Activated naive CD4-positive, alpha-beta T cell (primary cell): ENCODE measurements at places on chromosomes 7 and 10.

- DNase-seq: no peak
Measured at GRCh38 chr10:71462062-71462935, 65.6 kb downstream of the CDH23 start.

DNA sequence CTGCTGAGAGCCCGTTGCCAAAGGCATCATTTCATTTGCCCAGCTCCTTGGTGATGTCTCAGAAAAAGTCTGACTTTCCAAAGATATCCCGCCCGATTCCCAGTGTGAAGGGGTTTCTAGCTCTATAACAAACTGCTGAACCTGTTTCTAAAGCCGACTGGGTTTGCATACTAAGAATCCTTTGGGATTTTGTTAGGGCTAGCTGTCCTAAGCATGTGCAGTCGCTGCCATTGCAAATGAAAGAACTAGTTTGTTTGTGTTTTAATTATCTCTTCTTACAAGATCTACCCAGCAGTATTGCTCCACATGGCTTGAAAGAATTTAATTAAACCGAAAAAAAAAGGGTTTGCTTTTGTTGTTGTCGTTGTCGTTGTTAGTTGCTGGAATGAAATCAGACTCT is 476.6 kb downstream of the GATA3 start:
- no peak for DNase-seq

DNA sequence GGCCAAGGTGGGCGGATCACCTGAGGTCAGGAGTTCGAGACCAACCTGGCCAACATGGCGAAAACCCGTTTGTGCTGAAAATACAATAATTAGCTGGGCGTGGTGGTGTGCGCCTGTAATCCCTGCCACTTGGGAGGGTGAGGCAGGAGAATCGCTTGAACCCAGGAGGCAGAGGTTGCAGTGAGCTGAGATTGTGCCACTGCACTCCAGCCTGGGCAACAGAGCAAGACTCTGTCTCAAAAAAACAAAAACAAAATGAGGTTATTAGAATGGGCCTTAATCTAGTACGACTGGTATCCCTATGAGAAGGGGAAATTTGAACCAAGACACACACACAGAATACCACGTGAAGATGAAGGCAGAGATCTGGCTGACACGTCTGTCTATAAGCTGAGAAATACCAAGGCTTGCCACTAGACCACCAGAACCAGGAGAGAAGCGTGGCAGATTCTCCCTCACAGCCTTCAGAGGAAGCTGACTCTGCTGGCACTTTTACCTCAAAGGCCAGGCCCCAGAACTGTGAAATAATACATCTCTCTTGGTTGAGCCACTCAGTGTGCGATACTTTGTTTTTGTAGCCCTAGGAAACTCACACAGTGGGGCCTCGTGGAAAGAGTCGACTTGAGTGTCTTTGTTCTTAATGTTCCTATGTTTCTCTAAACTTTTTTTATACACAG is 59.6 kb downstream of the TMEM209 start:
- DNase-seq: no peak

DNA sequence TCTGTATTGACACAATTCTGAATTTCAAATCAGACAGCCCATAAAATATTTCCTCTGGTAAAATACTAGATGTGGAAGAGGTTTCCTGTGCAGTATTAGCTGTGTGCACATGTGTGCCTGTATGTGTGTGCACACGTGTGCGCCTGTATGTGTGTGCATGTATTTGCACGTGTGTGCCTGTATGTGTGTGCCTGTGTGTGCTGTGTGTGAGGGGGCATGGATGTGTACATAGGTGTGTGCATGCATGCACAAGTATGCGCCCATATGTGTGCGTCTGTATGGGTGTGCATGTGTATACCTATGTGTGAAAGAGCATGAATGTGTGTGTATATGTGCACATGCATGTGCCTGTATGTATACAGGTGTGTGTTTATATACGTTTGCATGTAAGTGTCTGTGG is 191.4 kb downstream of the KLF6 start:
- DNase-seq: no peak

- DNase-seq: no peak
Measured at GRCh38 chr10:86876748-86877147, 80.7 kb downstream of the MMRN2 start.

DNA sequence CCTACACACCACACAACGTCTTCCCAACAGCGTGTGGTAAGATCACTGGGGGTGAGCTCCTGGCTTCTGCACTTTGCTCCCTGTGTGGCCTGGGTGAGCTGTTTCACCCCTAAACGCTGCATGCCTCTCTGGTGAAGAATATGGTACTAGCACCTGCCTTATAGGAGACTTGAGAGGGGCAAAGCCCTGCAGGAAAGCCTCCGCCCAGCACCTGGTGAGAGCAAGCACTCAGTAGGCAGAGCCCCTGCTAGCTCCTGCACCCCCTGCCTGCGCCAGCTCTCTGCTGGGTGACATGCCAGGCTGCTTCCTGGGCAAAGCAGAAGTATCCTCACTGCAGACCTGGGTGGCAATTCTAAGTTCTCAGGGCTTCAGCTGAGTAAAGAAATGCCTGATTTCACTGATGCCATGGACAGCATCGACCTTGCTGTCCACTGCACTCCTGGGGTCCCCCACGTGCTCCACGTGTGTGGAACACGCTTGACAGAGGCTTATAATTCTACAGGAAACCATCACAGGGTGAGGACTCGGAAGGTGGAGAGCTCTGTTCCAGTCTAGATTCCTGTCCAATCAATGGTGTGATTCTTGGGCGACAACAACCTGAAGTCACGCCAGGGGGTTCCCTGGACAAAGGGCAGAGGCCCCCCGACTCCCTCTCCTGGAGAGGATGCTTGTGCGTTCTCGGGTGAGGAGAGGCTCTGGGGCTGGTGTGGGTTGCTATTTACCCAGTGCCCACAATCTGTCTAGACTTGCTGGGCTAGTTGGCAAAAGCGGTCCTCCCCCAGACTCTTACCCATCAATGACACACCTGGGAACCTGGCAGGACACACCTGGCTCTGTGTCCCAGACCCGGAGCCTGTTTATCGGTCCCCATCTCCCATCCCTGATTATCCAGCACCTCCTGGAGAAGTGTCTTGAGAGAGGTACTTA is 5.0 kb upstream of the CALML5 start:
- no peak for DNase-seq

- no peak for DNase-seq
Measured at GRCh38 chr7:141281311-141281710, 207.4 kb downstream of the TMEM178B start.

DNA sequence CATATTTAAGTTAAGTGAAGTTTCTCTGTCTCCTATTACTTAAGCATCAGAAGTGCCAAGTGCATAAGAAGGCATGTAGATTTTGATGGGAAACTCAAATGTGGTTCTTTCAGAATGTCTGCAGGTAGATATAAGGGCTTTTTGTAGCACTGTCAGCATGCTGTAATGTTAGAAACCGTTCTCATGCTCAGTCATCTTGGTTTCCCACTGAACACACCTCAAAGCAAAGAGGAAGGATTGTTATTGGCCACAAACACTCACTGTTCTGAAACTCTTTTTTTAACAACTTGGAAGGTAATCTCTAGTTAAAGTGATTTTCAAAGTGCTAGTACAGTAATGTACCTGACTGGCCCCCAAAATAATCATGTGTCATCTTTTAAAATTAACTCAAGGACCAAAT is 126.0 kb downstream of the AASS start:
- no peak for DNase-seq

GRCh38 chr7:29386196-29386765 is 177.4 kb upstream of the PRR15 start:
- no peak for DNase-seq

GRCh38 chr10:21403256-21404015 is 122.0 kb downstream of the SKIDA1 start:
- DNase-seq: no peak

GRCh38 chr7:142420554-142421362 is 162.9 kb upstream of the PRSS58 start:
- DNase-seq: no peak

GRCh38 chr7:148503900-148504487 is 86.6 kb upstream of the C7orf33 start:
- DNase-seq: no peak

DNA sequence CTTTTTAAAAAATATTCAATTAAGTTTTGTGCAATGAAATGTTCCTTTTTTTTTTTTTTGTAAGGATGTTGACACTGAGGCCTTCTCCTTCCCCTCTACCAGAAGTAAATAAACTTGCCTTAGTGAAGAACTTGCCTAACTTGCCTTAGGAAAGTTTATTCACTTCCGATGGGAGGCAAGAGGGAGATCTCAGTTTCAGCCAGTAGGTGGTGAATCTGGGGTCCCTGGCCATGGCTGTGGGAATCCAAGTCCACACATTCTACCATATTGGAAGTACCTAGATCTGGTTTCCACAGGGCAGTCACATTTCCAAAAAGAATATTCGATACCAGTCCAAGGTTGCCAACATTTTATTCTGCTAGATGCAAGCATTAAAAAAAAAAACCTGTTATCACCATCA is 270.9 kb downstream of the CCSER2 start:
- no peak for DNase-seq

DNA sequence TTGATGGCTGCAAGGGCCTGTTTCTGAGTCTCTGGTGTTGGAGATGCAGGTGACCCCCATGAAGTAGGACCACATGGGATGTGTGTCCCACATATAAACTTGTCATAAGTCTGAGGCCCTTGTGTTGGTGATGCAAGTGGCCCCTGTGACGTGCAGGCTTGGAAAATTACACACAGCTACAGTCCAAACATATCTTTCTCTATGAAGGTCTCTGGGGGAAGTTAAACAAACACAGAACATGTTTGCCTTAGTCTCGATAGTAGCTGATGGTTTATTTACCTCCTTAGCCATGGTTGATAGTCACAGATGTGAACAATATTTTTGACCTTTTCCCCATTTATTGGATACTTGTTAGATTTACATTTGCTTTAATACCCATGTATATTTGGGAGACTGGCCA is 64.7 kb downstream of the ADCY1 start:
- no peak for DNase-seq

GRCh38 chr10:86899670-86900276 is 57.6 kb downstream of the MMRN2 start:
- DNase-seq: peak; percentile 0

GRCh38 chr7:50149369-50149768 is 56.3 kb upstream of the ZPBP start:
- no peak for DNase-seq

- DNase-seq: no peak
Measured at GRCh38 chr10:61629576-61629975, 33.2 kb upstream of the CABCOCO1 start.

DNA sequence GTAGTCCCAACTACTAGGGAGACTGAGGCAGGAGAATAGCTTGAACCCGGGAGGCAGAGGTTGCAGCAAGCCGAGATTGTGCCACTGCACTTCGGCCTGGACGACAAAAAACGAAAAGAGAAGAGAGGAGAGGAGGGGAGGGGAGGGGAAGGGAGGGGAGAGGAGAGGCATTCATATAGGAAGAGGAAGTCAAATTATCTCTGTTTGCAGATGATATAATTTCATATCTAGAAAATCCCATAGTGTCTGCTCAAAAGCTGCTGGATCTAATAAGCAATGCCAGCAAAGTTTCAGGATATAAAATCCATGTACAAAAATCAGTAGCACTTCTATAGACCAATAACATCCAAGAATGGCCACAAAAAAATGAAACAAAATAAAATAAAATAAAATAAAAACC is 120.3 kb downstream of the LMBR1 start:
- DNase-seq: no peak

- DNase-seq: no peak
Measured at GRCh38 chr7:70505886-70506285, 626.1 kb upstream of the GALNT17 start.

DNA sequence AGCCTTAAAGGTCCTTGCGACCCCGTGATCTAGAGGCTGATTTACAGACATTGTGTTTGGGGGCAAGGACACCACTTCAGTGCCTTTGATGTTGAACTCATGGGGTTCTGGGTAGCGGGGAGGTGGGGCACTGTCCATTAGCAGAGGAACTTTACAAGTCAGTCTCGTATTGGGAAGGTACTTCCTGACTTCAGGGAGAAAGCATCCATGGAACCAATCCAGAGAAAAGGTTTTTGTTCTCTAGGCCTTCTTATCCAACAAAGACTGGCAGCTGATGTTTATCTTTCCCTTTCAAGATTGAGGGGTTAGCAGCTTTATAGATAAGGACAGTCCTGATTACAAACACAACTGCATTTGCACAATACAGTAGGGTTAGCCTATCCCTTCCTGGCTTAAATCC is 2.8 kb downstream of the GTPBP10 start:
- no peak for DNase-seq

DNA sequence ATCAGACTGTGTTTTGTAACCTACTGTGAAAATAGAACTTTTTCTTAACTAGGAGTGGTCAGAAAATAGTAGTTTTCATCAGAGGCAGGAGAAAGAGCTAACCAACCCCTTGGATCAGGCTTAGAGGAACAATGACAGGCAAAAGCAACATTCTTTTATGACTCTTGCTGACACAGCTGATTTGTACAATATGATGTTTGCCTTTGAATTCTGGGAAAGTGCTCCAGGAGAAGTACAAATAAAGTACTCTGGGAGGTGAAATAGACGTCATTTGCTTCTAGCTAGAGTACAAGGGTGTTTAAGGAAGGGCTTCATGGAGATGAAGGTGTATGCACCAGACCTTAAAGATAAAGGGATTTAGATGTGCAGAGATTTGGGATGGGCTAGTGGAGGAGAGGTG is 75.1 kb upstream of the KIAA1217 start:
- DNase-seq: no peak

DNA sequence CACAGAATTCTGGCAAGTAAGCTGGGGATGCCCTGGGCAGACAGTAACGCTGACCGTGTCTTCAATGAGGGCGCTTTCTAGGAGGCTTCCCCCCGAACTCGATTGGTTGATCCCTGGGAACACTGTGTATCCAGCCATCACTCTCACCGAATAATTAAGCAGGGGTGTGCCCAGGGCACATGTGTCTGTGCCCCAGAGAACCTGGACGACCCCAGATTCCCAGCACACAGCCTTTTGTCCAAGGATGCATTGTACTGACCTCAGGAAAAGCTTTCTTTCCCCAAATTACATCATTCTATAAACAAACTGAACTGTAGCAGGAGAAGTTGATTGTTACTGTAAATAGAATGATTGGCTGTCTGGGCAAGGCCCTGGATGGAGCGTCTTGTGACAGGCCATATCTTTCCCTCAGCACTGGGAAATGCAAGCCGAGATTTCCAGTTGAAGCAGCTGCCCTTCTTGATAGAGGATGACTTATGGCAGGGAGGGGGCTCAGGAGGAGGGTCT is 6.6 kb upstream of the DEPP1 start:
- DNase-seq: no peak

DNA sequence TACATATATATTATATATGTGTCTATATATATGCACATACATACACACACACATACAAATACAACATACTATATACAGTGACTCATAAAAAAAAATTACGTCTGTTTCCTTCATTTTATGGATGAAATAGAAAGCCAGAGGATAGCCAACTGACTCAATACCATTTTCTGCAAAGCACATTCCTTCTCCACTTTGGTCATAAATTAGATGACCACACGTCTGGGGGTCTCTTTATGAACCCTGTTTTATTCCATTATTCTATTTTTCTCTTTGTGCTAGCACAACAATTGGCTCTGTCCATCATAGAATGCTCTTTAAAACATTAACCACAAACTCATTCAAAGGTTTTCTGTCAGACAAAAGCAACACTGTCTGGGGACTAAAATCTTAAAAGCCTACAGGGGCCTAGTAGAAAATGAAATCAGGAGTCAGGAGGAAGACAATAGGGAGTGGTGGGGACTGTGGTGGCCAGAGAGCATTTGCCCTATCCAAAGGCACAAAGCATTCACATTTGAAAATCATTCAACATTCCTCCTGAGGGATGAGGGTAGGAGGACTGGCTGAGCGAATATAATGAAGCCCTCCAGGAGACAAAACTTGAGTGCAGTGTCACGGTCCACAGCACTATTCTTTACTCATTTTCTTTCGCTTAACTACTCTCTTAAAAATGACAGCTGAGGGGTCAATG is 4.3 kb downstream of the CUBN start:
- DNase-seq: no peak

GRCh38 chr7:140297192-140297591 is 101.1 kb downstream of the SLC37A3 start:
- DNase-seq: no peak
